ENCODE measurements at places on chromosomes 7 and 10.
A peak's percentile ranks its signal among the peaks of the same experiment; 100 is the strongest.

- no peak for DNase-seq
These were observed 74.0 kb downstream of the ADCY1 start for GRCh38 chr7:45647967-45648670.

DNA sequence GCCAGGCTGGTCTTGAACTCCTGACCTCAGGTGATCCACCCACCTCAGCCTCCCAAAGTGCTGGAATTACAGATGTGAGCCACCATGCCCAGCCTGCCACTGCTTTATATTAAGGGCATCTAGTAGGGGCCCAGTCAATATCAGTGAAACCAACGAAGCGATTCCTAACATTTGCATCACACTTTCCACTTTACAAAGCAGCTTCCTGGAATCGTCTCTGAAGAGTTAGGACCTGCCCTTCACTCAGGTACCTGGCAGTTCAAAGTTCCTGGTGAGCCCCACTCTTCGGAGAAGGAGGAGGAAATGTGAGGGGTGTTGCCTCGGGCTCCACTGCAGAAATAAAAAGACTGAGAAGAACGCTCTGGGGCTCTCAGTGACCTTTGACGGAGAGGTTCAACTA is 31.1 kb upstream of the EZH2 start:
- DNase-seq, result no peak

DNA sequence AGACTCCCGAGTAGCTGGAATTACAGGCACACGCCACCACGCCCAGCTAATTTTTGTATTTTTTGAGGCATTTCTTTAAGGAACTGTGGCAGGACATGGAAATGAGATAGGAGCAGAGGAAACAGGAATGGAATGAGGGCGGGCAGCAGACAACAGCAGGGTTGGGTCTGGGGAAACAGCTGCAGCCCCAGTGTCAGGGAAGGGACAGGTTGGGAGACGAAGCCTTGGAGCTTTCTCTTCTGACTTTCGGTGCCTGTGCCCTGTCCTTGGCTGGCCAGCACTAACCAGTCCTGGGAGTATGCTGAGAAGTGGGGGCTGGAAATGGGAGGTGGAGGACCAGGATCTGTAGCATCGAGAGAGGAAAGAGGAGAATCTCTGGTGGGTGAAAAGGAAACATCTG is 47.4 kb downstream of the ATOH7 start:
- DNase-seq, result no peak

- no peak for DNase-seq
These were observed 43.3 kb upstream of the NFKB2 start for GRCh38 chr10:102352066-102352715.

GRCh38 chr7:151061213-151062110 is 2.1 kb downstream of the SLC4A2 start:
- no peak for DNase-seq

GRCh38 chr7:102830197-102830596 is 81.4 kb downstream of the FAM185A start:
- no peak for DNase-seq

GRCh38 chr10:78164702-78165101 is 131.0 kb downstream of the RPS24 start:
- DNase-seq, result no peak

GRCh38 chr10:13851906-13852305 is 265.1 kb downstream of the PRPF18 start:
- no peak for DNase-seq

GRCh38 chr7:107622429-107622828 is 38.2 kb upstream of the SLC26A4 start:
- peak; percentile 72 for DNase-seq

- DNase-seq, result no peak
These were observed 111.7 kb upstream of the GJD4 start for GRCh38 chr10:35493196-35494118.

DNA sequence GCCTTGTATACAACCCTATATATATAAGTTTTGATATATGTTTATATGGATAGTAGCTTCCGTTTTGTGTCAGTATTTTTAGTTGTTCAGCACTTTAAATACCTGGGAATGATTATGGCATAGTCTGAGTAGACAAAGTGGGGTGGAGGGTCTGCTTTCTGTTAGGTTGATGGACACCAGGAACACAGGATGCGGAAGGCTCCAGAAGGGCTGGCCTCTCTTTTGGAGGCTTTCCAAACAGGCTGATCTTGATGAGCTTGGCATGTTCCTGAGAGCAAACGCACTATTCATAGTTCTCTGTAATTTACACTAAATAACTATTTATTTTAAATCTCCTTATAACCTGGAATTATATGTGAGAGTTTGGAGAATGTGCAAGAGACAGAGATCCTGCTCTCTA is 12.7 kb downstream of the AKR1E2 start:
- no peak for DNase-seq

DNA sequence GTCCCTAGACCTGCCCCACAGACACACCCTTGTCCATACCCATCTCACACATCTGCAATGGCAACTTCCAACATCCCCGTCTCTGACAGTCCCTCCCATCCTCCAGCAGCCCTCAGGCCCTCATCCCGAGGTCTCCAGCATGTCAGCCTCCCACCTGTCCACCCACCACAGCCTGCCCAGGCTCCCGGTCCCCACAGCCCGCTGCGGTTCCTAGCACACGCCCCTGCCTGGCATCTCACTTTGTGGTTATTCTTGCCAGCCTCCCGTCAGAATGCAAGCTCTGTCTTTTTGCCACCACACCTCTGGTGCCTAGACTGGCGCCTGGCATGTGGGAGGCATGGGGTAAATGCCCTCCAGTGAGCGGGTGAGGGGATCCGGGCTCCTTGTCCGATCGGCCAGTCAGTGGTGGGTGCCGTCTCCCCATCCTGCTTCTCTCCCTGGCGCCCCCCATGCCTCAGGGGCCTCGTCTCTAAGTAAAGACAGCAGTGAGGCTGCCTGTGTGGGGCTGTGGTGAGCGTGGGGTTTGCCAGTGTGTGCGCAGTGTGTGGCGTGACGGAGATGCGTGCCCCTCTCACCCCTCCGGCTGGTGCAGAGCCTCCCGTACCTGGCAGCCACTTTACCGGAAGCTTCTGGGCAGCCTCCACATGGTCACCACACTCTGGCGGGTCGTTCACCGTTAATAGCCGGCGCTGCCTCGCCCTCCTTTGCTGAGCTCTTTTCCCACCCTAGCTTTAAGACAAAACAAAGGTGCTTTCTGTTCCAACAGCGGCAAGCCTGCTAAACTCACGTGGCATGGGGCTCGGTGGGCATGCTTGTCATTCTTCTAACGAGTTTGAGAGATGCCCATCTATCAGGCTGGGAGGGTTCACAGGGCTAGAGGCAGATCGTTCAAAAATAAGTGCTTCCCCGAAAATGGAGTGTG is 28.5 kb upstream of the TTYH3 start:
- DNase-seq, result no peak

DNA sequence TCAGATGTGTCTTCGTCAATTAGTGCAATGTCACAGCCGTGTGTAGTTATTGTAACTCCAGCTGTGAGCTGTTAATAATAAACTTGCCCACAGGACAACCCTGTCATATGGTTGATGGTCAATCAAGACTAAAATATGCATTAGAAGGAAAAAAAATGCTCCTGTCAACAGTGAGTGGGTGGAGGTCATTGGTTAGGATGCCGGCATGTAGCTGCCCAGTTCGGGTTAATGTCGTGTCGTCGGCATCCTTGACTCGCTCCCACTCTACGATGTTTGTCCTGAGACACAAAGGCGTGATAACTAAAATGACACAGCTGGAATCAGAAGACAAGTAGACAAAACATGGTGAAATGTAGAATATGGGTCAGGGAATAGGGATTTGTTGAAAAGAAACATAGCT is 442.8 kb upstream of the NPVF start:
- DNase-seq, result no peak

- no peak for DNase-seq
These were observed 706 bp downstream of the BUB3 start for GRCh38 chr10:123154711-123155505.

GRCh38 chr10:99761365-99761764 is 21.1 kb upstream of the ABCC2 start:
- DNase-seq, result no peak

DNA sequence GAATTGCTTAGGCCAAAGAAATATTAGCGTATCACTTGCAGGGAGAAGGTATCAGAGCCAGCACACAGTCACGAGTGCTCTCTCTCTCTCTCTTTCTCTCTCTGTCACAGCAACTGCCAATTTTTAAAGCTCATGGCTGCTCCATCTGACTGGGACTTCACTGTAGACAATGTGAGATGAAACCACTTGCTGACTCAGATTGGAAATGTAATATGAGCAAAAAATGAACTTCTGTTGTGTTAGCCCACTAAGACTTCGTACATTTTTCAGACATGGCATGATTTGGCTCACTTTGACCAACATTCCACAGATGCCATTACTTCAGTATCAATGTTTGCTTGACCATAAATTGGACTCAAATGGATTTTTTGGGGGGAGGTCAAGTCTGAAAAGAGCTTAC is 68.1 kb downstream of the DGKB start:
- no peak for DNase-seq

- DNase-seq, result no peak
These were observed 52.8 kb upstream of the VWDE start for GRCh38 chr7:12456506-12456905.

- DNase-seq, result no peak
These were observed 60.9 kb downstream of the MYOF start for GRCh38 chr10:93420944-93421825.

DNA sequence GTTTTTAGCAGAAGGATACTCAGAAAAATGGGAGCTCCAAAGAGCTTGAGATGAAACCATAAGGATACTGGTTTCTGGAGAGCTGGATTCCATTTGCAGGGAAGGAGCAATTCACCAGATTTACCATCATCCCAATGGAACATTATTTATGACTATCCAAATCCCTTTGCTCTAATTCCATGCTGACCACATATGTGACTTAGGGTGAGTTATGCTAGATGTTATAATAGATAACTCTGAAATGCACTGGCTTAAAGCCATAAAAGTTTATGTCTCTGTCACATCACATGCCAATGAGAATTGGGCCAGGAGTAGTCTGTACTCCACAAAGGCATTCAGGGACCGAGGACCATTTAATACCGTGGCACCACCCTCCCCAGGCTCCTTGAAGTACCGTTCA is 185.2 kb downstream of the SKIDA1 start:
- no peak for DNase-seq

- no peak for DNase-seq
These were observed 67.5 kb downstream of the CLIP2 start for GRCh38 chr7:74356589-74357315.

DNA sequence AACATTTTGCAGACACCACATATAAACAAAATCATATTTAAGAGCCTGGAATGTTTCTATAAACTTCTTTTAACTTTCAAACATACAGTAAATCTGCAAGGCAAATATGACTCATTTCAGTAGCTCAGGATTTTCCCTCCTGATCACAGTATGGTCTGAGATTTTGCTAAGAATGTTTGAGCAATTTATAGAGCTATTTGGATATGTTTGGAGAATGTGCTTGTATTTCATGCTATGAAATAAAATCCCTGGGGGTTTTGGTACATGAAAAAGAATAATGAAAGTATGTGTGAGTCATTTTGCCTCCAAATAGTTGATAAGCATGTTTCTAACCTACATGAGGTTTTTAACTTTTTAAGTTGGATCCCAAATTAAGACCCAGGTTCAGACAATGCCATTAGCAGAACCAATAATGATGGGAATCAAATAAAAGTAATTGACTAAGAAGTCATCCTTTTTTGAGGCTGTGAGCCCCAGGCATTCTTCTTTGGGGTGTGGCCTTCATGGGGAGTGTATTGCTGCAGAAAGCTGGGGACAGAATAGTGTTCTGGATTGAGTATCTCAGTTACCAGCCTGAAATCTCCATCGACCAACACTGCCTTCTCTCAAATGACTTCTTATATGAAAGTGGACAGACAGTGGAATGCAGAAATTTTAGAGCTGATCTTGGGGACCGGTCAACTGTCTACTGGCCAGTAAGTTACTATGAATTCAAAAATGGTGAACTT is 66.1 kb upstream of the AGBL3 start:
- DNase-seq, result no peak

DNA sequence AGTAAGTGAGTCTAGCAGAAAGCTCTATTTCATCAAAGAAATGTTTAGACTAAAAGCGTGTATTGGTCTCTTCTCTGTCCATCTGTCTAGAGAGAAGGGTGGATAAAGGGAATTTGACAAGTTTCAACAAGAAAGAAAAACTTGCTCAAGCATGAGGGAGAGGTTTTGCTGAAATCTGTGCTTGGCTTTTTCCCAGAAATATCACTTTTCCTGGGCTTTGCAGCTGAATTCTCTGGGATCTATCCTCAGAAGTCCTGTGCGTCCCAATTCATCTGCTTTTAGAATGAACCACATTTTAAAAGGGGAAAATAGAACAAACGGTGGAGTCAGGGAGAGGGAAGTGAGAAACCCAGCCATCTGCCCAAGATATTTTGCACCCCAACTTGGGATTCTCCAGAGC is 59.6 kb upstream of the CELF2 start:
- no peak for DNase-seq

DNA sequence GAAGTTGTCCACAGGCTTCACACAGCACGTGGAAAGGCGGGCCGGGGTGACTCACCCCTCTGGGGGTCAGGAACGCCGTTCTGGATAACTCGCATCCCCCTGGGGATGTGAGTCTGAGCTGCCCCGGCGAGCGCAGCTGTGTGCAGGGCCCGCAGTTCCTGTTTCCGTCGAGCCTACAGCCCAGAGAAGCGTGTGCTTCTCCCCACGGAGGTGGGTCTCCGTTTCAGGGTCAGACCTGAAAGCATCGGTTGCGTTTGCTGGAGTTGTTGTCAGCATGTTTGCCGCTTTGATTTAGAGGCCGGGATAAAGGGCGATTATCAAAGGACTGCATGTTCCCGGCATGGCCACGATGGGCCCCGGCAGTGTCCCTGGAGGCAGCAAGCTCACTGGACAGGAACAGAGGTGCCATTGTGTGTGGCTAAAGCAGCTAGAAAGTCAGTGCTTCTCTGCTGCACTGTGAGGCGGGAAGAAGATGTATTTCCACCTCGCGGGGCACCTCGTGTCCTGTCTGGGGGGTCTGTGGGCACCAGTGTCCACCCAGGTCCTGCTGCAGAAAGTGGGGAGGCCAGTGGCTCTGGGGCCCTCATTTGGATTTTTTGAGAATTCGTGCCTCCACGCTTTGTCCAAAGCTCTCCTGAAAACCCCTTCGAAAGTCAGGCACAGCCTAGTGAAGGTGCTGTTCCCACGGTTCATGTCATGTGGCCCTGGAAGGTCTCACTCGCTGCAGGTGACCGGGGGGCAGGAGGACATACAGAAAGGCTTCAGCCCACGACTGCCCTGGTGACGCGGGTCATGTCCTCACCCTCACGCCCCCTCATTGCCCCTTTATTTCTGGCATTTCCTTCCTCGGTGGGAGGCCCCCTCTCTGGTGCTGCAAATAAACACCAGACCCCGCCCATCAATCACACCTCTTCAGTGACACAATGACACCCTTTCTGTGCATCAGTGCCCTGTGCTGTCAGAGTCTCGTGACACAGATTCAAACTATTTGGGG is 27.4 kb upstream of the GDI2 start:
- DNase-seq, result peak; percentile 18

DNA sequence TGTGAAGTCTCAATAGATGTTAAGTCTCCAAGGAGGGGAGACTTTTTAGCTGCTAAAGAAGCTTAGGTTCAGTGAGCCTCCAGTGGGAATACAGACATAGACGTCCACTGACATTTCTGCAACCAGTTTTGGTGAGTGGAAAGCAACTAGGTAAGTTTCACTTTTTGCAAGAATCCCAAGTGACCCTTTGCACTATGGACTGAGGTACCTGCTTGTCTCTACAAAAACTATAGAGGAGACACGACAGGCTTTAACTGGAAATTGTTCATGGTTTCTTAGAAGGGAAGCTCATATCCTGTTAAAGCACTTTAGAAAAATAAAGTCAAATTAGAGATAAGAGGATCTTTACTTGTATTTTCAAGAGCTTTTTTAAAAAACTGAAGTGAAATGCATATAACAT is 38.6 kb downstream of the GBF1 start:
- no peak for DNase-seq
